ENCODE measurements at places on chromosomes 2 and 18.

DNA sequence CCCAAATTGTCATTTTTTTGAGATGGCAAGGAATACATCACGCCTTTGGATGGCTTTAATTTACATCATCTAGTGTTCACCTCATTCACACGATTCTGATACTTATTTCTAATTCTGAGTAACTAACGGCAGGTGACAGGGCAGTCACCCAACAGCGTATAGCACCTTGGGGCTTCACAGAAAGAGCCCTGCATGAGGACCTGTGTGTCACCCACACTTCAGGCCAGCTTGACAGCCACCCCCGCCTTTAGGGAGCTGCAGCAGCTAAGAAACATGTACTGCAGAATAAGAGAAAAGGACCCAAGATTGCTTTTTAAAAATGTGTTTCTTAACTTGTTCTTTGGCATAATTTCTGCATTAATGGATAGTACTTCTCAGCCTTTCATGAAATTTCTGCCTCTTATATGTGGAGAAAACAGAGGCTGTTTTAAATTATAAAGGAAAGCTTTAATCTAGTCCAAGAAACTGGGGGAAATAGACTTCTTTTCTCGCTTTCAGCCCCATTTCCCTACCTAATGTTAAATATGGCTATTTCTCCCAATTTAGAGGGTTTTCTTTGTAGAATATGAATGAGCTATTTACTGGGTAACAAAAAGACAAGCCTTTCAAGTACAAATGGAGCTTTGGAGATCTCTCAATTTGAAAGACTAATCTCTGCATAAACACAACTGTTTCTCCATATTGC lies 245.1 kb downstream of the LDLRAD4 start:
- no peak for DNase-seq

- DNase-seq: no peak
Observed at GRCh38 chr2:215020283-215020682, 118.1 kb downstream of the ABCA12 start.

DNA sequence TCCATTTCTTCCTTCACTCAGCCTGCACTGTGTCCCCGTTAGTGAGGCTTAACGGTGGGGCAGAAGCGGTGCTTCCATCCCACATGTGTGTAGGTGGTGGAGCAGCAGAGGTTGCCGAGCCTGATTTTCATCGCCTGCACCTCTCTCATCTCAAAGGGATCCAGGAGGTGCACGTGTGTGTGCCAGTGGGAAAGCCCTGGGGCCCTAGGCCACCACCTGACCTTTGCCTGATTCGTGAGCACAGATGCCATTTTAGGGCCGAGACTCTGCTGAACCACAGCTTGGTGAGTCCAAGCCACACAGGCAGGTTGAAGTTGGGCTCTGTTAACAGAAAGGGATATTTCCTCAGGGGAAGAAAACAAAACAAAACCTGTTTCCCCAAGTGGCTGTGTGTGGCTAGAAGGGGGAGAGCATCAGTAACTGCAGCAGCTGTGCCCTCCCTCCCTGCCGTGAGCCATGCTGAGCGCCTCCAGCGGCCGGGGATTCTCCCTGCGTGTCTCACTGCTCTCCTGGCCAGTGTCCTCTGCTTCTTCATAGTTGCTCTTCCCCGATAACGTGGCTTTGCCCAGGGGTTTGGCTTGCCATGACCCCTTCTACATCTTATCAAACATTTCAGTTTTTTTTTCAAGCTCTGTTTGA lies 81.5 kb downstream of the MAPRE2 start:
- DNase-seq: no peak

- no peak for DNase-seq
Observed at GRCh38 chr2:1610096-1610485, 134.2 kb downstream of the PXDN start.

- DNase-seq: no peak
Observed at GRCh38 chr2:210862283-210863065, 306.1 kb downstream of the CPS1 start.

DNA sequence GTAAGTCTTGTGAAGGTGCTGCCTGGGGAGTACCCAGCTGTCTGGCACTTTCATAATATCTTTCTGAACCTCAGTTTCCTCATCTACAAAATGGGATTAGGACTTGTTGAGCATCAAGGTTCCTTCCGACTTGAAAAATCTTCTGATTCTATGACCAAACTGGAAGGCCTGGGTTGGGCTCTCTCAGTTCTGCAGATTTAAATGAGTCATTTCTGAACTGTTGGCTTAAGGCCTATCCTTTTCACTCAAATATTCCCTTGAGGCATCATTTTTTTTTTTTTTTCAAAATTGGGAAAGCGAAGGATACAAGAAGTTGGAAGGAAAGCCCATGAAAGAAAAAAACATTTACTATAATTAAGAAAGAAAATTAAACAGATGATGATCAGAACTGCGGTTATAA lies 40.8 kb upstream of the CYP1B1 start:
- DNase-seq: no peak

DNA sequence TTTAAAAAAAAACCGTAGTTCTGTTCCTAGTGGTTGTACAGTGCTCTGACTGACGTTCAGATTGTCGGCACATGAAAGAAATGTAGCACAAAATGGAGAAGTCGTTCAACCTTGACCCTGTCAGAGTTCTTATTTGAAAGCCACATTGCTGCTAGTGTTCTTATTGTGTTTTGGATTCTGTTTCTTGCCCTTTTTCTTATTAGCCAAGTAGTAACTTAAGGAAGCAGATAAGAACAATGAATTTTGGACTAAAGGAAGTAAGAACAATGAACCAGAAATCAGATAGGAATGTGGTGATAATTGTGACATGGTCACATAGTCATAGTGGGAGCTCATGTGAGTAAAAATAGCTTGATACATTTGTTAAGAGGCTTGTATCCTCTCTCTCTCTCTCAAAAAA lies 45.9 kb downstream of the RPIA start:
- no peak for DNase-seq

GRCh38 chr2:67528320-67528719 lies 131.2 kb downstream of the ETAA1 start:
- DNase-seq: no peak

All from amygdala (tissue), 56 donors.